AG20443 (cell line): ENCODE measurements at places on chromosomes 1 and 21.

GRCh38 chr1:214342525-214342924 is 61.6 kb downstream of the SMYD2 start:
- no peak for DNase-seq

- DNase-seq: peak; percentile 23
Measured at GRCh38 chr1:101187297-101187696, 49.5 kb upstream of the S1PR1 start.

DNA sequence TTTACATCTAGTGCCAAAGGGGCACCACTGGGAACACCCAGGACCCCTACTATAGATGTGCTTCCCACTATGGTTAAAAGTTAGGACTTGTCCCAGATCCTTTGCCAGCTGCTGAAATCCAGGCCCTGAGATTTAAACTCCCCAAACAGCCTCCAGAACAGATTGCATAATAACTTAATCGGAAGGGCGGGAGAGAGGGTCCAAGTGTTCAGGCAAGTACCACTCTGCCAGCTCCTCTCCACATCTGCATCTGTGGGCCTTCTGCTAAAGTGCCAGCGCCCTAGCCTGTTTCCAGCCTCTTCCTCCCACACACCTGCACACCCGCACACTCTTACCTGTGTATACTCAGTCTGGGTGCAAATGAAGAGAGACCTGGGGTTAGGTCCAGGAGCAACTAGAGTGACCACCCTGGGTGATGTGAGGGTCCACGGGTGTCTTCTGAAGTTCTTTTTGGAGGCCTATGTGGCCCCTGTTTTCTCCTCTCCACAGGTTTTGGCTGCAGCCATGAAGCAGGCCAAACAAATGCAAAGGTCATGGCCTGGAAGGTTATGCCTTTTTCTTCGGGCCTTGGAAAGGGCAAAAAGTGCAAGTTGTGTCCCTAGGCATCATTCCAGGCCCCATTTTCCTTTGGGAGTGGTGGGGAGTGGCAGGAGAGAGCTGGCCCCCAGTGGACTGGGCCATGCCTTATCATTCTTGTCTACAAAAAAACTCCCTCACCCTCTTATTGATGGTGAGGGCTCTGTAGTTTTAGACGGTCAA is 29.3 kb downstream of the KIRREL1 start:
- DNase-seq: no peak

DNA sequence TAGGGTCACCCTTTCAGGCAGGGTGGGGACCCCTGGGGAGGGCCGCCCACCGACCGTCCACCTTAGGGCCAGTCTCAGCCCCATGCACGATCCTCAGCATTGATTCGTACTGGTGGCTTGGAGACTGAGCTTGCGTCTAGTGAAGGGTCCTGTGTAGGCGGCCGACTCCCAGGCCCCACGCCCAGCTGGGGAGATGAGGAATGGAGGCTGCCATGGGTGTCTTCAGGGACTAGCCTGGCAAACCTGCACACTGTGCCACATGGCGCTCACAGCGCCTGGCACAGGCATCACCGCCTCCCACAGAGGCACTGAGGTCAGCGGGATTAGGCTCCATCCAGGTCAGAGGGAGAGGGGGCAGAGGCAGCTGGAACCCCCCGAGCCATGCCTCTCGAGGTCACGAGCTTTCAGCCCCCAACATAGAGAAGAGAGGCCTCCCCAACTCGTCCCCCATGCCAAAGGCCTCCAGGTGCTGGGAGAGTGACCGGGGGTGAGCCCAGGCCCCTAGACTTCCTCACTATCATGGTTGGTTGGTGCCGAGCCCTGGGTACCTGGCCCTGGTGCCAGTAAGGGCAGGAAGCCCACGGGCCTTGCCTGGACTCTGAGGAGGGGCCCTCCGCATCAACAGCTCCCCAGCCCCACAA is 51.0 kb downstream of the SIK1 start:
- no peak for DNase-seq

DNA sequence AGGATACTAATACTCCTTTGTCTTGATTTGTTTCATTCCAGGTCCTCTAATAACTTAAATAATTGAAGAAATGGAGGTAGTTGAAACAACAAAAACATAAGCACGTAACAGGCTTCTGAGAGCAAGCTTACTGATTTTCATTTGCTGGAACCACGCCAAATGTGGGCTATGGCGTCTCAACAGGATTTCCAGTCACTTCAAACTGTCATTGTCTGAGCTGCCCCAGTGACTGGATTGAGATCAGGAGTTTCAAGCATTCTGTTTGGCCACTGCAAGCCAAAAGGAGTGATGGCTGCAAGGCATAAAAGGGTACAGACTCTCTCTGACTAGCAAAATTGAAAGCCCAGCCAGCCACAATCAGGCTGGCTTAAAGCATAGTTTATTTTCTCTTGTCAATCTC is 289.9 kb downstream of the DPYD start:
- DNase-seq: no peak

DNA sequence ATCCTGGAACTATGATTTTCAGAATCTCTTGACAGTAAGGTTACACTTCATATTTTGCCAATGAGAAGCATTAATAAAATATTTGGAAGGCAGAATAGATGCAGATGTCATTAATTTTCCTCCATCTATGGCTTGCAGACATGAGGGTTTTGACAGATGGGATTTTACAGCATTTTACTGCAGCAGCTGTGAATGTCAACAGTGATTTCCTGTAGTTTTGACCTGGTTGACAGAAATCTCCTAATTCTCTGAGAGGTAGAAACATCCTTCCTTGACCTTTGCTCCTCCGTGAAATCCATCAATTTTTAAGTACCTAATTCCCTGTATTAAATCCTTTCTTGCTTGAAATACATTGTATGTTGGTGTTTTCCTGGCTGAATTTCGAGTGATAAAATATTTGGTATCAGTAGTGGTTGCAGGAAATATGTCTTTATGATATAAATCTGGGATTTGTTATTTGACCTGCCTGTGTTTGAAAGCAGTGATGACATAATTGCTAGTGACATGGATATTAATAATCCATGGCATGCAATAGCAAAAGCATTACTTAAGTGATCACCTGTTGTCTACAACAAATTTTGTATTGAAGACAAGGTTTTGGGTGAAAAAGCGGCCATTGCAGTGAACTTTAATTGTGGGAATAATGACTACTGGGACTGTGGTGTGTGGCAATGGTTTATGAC is 73.9 kb downstream of the HLX start:
- DNase-seq: no peak

GRCh38 chr1:225349826-225350225 is 78.0 kb downstream of the LBR start:
- DNase-seq: no peak

GRCh38 chr21:45557616-45558043 is 15.4 kb upstream of the SLC19A1 start:
- no peak for DNase-seq

GRCh38 chr1:10471411-10472219 is 714 bp downstream of the DFFA start:
- DNase-seq: no peak

DNA sequence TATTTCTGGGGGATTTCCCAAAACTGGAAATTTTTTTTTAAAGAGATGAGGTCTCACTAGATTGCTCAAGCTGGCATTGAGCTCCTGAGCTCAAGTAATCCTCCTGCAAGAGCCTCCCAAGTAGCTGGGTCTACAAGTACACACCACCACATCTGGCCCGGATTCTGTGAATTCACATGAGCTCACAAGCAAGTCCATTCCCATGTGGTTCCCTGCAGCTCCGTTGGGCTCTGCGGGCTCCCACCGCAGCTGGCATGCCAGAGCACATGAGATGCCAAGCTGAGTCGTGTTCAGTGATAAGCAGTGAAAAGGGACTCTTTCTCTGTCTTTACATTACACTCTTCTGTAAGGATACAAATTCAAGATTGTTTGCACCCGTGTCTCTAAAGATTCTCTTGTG is 21.9 kb upstream of the TTF2 start:
- DNase-seq: no peak

DNA sequence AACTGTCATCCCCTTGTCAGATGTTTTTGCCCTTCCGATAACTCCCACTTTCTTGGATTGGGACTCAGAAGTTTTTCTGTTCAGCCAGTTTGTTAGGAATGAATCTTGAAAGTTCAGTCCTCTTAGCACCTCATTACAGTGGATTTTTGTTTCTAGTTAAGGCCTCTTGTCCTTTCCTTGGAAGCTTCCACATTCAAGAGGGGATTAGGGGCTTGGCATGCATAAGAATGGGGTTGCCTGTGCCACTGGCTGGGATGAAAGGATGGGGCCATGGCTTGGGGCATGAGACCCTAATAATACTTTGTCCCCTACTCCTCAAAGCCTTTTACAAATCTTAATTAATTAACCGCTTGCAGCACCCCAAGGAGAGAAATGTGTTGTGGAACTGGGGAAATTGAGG is 2.4 kb upstream of the DHDDS start:
- no peak for DNase-seq

- DNase-seq: no peak
Measured at GRCh38 chr1:167916766-167917511, 3.0 kb upstream of the ADCY10 start.

GRCh38 chr1:182163821-182164223 is 102.3 kb upstream of the ZNF648 start:
- peak; percentile 68 for DNase-seq

- no peak for DNase-seq
Measured at GRCh38 chr1:233627376-233627775, 13.5 kb downstream of the KCNK1 start.

DNA sequence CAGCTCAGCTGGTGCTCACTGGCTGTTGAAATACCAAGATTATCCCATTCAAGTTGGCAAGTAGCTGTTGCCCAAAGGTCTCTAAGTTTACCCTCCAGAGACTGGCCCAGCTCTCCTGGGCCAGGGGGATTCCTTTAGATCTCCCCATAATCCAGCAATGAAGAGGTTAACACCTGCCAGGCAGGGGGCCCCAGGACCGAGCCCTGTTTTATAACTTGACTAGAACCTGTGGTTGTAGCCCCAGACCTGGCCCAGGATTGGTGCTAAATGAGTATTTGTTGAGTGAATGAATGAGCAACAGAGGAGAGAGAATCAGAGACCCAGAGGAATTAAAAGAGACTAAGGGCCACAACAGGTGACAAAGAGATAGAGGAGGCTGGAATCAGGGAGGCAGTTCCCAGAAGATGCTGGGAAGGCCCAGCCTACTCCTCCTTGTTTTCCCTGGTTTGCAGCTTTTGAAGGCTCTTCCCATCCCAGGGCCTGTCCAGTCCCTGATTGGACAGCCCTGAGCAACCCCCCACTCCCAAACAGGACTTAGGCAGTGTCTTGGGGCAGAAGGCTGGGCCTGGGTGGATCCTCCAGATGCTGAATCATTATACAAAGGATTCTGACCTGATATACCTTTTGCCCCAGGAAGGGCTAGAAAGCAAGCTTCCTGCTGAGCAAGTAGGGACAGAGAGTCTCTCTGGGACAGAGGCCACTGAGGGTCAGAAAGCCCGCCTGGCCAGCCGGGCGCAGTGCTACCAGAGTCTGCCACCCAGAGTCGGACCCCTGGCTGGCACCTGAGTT is 2.4 kb upstream of the RHBG start:
- DNase-seq: peak; percentile 8

- DNase-seq: peak; percentile 19
Measured at GRCh38 chr1:70656361-70656760, 245.3 kb downstream of the CTH start.

DNA sequence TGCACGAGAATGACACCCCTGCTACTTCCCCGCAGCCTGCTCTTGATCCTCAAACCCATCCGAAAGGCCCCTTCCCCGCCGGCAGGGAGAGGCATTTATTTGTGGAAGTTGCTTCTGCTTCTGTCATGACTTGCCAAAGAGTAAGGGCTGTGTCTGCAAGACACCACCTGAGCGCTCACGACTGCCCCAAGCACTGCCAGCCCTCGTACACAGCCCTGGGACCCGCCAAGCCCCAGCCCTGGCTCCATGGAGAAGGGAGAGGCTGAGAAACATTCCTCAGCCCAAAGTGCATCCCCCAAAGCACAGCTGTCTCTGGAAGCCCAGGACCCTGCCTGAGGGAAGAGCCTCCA is 6.3 kb upstream of the TPRG1L start:
- DNase-seq: no peak

DNA sequence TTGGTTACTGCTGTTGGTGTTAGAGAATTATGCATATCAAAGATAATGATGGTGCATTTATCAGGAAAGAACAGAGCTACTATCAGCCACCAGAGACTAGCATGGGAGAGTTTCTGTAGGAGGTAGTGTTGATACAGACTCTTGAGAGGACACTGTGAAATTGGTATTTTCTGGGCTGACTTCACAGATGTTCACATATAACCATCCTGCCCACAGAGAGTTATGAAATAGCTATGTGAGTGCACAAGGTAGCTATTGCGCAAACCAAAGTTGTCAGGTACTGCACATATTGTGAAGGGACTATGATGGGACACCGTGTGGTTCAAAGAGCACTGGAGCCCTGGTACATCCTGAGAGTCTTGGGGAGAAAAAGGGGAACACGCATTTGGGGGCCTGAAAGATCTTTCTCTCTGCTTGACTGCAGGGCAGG is 1.4 kb upstream of the TLCD4 start:
- no peak for DNase-seq

DNA sequence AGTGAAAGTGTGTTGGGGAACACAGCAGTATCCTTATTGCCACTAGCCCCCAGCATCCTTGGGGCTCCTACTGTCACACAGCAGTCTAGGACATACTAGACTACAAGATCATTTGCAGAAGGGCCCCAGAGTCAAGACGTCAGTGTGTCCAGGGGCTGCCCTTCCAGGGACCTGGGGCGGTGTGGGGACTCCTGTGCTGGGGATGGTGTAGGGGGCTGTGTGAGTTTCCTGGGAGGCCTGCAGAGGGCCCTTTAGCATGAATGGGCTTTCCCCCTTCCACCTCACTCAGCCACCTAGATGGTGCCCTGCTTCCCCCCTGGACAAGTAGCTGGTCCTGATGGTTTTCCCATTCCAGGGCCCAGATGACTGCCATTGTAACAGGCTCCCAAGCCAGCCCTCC is 17.5 kb upstream of the KIF21B start:
- DNase-seq: no peak

DNA sequence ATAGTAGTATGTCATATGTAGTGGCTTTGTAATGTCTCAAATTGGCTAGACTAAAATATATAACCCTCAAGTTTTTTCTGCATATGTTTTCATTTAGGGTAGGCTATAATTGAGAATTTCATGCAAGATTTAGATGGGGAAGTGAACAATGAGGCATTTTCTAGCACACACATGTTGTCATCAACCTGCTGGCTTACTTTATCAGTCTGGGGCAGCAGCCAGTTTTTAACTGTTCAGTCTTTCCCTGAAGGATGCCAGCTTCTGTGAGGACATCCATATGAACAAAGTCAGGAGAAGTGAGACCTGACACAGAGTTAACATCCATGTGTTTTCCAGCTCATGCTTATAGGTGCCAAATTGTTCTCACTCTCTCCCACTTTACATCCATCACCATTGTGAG is 74.7 kb upstream of the OLFM3 start:
- DNase-seq: no peak

DNA sequence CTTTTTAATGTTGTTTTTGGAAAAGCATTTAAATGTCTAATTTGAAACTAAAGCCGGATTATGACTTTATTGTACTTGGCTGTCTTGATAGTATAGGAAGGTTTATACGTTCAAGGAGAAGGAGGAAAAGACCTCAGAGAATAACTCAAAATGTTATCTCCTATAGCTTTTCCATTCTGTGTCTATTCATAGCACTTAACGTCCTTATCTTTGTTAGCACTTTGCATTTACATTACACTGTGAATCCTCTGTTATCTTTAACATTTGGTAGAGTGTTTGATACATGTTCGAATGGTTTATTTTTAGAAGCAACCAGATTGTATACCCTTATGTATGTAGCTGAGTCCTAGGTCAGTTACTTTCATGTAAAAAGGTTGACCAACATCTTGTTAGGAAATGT is 50.8 kb upstream of the PODN start:
- DNase-seq: no peak

GRCh38 chr1:202689082-202689481 is 21.2 kb downstream of the SYT2 start:
- DNase-seq: no peak

- DNase-seq: no peak
Measured at GRCh38 chr1:157219182-157219581, 81.0 kb upstream of the ETV3 start.
